Tibial nerve (tissue), 4 donors: ENCODE measurements at places on chromosomes 4 and X. TPM values are rescaled to one million over a fixed set of nuclear protein-coding genes. Genes with fewer than 3 reads are reported as not detected.

DNA sequence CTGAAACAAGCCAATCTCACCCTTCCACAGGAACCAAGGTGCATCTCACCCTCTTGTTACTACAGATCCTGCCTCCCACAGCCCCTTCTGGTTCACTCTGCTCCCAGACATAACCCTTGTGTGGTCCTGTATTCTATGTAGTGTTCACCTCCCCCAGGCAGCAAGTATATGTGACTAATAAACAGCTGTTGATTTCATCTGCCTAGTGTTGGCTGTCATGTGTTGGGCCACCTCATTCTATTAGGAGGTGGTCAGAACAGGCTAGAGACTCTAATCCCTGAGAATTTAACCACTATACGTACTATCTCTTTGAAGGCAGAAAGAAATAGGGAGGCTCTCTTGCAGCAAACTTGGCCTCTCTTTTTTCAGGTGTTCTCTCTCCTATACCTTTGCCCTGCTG, 134.3 kb upstream of the RPL34 start:
- no peak for DNase-seq

GRCh38 chr4:186854256-186854655, 130.6 kb upstream of the FAT1 start:
- no peak for DNase-seq

GRCh38 chr4:153643406-153644383, 40.4 kb upstream of the TLR2 start:
- no peak for DNase-seq

- no peak for DNase-seq
Measured at GRCh38 chr4:158274636-158275035, 64.3 kb downstream of the TMEM144 start.

DNA sequence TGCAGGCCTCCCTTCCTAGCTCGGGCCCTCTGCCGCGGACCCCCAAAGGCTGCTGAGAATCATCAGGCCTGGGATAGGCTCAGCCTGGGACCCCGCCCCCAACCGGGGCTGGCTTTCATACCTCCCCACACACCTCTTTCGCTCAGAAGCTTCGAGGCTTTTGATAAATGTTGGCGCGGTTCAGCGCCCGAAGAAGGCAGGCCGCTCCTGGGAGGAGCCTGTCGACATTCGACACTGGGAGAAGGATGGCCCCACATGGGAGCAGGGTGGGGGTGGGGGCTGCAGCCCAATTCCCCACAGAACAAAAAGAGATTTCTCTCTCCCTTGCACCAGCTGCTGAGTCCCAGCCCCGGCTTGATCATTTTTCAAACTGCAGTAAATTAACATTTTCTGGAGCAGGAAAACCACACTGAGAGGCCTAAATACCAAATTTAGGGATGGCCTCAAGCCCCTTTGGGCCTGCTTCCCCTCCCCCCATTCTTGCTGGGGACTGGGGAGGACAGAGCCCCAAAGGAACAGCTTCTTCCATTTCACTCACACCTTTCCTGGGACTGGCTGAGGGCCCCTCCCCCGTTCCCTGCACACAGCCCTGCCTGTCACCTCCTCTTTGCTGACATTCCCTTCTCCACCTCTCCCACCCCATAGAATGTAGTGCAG, 112.9 kb upstream of the PJA1 start:
- DNase-seq, result no peak

DNA sequence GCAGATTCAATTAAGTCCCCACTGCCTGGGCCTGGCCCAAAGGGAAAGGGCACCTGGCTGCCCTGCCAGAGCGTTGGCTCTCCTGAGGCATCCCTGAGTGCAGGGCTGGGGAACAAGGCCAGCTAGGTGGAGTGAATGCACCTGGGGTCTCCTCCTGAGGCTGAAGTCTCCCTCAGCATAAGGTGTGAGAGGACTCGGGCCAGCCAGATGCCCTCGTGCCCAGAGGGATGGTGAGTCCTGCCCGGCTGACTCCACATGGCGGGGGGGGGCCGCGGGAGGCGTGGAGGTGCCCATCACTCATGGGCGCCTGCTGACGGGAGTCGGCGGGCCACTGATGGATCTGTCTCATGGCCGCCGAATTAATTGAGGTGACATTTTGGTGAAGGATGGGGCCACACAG, 87.8 kb downstream of the GATB start:
- DNase-seq, result no peak

GRCh38 chrX:129655547-129656249, 942 bp upstream of the APLN start:
- no peak for DNase-seq

- DNase-seq, result no peak
Measured at GRCh38 chrX:53383376-53384076, 38.9 kb downstream of the SMC1A start.

GRCh38 chr4:70581980-70582379, 10.1 kb upstream of the AMBN start:
- no peak for DNase-seq

- no peak for DNase-seq
Measured at GRCh38 chrX:47523713-47524166, 37.3 kb upstream of the ARAF start.

DNA sequence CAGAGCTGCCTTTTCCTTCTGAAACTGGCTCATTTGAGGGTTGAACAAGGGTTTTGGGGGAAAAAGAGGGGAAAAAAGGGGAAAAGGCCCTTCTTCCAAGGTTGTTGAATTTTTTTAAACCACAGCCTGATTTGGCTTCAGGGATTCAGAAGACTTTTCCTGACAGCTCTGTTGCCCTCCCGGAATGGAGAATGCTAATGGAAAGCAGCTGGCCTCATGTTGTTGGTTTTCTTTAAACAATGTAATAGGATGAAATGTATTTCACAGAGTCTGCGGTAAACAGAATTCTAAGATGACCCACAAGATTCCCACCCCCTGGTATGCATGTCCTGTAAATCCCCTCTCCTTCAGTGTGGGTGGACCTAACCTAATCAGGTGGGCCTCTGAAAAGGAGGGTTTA, 3.3 kb upstream of the KIAA1210 start:
- DNase-seq, result no peak

- DNase-seq, result no peak
Measured at GRCh38 chr4:95086551-95086950, 328.8 kb downstream of the BMPR1B start.

- no peak for DNase-seq
Measured at GRCh38 chrX:114252186-114252585, 331.7 kb upstream of the HTR2C start.

- DNase-seq, result no peak
Measured at GRCh38 chr4:151473521-151474097, 64.6 kb downstream of the FHIP1A start.

DNA sequence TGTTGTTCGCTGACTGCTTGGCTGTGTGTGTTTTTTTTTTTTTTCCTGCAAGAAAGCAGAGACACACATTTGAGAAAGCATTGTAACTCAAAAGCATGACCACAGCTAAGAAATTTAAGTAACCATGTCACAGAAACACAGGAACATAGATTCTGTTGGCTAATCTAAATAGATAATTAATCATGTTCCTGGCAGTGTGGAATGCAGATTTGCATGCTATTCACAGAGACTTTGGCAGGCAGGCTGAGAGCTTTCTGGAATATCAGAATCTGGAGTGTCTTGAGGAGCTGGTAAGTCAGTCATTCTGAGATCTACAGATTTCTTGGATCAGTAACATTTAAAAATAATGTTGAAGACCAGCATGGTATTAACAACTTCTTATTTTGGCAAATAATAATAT, 33.2 kb upstream of the SMS start:
- no peak for DNase-seq

DNA sequence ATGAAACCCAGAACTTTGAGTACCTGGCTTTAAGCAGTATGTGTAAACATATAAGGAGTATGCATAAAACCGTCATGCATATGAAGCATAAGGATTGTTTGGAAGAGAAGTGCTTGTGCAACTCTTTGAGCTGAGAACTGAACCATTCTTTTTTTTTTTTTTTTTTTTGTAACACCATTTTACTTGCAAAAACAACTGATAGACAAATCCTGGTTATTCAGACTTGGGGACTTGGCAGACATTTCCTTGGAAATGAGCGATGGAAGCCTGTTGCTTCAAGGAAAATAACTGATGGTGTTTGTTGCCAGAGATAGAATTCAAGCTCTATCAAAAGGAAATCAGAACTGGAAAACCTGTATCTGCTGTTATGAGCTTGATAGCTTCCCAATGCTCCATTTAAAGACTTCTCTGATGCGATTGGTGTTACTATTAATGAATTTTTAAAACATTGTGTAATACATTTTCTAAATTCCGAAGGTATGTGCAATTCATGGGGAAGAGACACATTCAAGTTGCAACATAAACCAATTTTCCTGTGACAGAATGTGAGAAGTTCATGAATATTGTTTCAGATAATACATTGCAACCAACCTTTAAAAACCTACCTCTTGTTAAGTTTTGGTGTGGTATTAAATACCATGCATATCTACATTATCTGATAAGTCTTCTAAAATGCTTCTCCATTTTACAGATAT, 47.0 kb upstream of the FAT1 start:
- no peak for DNase-seq

DNA sequence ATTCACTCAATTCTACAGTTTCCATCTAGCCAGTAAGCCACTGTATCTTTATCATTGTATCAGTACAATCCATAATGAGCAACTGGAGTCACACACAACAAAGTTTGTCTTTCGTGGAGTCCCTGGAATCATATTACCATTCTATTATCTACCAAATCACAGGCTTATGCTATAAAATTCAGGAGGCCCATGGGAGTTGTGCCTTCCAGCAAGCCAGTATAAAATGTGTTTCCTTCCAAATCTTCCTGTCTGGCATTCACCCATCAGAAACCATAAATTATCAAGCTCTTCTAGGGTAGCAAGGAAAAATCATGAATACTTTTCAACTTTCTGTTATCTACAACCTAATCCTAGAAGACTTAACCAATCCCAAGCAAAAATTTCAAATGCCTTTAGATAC, 1383.3 kb upstream of the PCDH7 start:
- no peak for DNase-seq

GRCh38 chr4:20629186-20630106, 70.8 kb upstream of the PACRGL start:
- no peak for DNase-seq

DNA sequence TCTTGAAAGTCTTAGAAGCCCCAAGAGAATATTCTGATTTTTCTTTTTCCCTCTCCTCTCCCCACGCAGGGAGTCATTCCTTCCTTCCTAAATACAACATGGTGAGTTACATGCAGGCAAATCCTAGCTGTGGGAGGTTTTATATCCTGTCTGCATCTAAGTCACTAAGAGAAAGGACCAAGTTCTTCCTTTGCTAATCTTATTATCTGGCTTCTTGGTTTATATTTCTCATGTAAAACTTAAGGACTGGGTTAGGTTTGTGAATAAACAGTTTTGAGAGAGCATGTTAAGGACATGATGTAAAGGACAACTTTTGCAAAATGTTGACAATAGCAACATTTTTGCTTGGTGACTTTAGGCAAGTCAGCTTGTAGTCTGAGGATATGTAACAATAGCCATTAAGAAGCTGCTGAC, 5.1 kb upstream of the CXCL9 start:
- no peak for DNase-seq

DNA sequence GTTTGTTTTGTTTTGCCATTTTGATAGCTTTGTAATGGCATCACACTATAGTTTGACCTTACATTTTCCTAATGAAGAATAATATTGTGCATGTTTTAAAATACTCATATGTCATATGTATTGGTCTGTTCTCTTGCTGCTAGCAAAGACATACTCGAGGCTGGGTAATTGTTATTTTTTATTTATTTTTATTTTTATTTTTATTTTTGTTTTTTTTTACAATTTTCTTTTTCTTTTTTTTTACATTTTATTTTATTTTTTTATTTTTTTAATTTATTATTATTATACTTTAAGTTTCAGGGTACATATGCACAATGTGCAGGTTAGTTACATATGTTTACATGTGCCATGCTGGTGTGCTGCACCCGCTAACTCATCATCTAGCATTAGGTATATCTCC, 104.6 kb upstream of the GRID2 start:
- no peak for DNase-seq

DNA sequence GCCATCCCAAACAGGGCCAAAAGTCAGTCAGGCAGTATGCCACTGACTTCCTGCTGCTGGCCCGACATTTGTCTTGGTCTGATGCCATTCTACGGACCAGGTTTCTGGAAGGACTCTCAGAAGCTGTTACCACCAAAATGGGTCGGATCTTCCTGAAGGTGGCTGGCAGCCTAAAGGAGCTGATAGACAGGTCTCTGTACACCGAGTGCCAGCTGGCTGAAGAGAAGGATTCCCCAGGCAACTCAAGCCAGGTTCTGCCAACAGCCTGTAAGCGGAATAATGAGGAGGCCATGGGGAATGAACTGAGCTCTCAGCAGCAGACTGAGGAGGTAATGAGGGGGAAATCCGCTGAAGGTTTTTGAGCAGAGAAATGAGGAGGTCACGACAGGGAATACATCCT, 95.7 kb downstream of the RTL9 start:
- no peak for DNase-seq

- no peak for DNase-seq
Measured at GRCh38 chrX:111444881-111445280, 32.9 kb upstream of the DCX start.

DNA sequence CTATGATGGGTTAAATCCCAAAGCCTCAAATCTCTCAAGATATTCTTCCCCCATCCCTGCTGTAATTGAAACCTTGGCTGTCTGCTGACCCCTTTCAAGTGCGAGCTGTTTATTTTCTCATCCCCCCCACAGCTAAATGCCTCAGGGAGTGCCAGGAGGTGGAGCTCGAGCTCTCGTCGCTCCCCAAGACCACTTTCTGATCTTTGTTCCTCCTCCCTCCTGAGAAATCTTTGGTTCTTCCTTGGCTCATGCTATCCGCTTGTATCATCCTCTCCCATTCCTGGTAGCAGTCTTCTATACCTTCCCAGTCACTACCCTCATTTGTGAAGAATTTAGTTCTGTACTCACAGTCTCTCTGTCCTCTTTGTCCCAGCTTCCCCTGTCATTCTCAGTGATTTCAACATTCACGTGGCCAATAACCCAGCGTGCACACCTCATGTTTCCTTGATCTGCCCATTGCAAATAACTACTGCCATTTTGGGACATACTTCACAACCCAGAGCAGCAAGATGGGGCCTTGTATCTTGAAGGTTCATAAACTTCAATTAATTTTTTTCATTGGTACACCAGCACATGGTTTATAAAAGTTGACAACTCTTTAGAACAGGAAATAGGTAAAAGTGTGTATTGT, 9.2 kb upstream of the SLC25A43 start:
- DNase-seq, result no peak

- DNase-seq, result no peak
Measured at GRCh38 chrX:7170898-7171297, 22.9 kb upstream of the PUDP start.

DNA sequence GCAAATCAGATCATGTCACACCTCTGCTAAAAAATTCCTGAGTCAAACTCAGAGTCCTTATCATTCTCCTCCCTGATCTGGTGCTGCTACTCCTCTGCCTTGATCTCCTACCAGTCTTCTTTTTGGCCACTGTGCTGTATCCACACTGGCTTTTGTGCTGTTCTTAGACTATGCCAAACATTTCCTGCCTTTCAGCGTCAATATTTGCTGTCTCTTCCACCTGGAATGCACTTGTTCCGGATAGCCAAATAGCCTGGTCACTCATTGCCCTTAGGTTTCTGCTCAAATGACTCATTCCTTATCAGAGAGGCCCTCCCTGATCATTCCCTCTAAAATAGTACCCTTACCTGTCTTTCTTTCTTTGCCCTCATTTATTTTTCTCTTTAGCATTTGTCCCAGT, 24.4 kb upstream of the RP2 start:
- DNase-seq, result no peak

Gene TCEAL3
- total RNA-seq, result 23.4 TPM

Gene CENPVL3
- total RNA-seq, result not detected

Gene ITGB1BP2
- total RNA-seq, result 10.5 TPM

Gene GLRA3
- total RNA-seq, result not detected

Gene SPATA18
- total RNA-seq, result 6.3 TPM

Gene SHOX
- not detected for total RNA-seq

Gene BEX4
- total RNA-seq, result 30.6 TPM

Gene GPR119
- not detected for total RNA-seq

Gene MAGEB1
- not detected for total RNA-seq

Gene APBB2
- total RNA-seq, result 139 TPM
